ENCODE measurements at places on chromosomes 7 and 10.

DNA sequence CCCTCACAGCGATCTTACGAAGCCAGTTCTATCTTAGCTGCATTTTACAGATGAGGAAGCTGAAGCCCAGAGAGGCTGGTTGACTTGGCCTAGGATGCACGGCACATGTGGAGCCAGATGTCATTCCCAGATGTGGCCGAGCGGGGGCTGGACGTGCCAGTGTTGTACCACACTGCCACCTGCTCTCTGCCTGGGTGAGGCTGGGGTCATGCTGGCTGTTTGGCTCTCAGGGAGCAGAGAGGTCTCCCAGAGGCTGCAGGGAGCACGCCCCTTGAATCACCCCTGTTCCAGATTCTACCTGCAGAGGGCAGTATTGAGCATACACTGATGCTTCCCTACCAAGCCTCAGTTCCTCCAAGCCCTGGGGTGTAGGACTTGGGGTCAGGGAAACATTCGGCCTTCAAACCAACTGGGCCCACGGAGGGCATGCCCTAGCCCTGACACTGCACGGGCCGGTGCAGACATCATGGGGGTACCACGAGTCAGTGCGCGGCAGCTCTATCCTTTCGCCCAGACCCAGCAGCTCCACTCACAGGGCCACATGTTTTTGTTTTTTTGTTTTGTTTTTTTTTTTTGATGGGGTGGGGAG, 3.8 kb upstream of the GTF2IRD1 start:
- DNase-seq, result peak; percentile 83

DNA sequence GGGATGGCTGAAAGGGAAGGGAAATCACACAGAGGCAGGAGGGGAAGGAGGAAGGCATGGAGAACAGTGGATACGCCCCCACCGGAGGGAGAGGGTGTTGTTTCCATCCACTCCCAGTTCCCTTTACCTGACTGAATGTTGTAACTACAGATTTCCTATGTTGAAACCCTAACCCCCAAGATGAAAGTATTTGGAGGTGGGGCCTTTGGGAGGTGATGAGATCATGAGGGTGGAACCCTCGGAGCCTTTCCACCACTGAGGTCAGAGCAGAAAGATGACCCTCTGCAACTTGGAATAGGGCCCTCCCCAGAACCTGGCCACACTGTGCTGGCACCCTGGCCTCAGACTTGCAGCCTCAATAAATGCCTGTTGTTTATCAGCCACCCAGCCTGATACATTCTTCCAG, 48.6 kb upstream of the CNPY1 start:
- no peak for DNase-seq

DNA sequence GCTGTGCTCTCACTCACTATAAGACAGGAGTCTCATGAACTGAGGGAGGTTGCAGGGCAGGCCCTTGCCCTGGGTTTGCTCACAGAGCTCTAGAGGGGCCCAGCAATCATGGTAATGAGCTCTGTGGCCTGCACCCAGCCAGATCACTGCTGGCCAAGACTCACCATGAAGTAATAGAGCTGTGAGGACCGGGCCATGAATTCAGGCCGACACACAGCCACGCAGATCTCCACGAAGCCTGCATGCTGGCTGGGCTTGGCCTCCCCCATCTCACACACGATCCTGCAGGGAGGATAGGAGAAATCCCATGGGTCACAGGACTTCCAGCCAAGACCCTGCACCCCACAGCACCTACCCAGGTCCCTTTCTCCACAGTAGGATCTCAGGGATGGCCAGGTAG, 382.4 kb downstream of the PLXNA4 start:
- no peak for DNase-seq

GRCh38 chr7:81499262-81500116, 270.4 kb downstream of the HGF start:
- DNase-seq, result peak; percentile 94

DNA sequence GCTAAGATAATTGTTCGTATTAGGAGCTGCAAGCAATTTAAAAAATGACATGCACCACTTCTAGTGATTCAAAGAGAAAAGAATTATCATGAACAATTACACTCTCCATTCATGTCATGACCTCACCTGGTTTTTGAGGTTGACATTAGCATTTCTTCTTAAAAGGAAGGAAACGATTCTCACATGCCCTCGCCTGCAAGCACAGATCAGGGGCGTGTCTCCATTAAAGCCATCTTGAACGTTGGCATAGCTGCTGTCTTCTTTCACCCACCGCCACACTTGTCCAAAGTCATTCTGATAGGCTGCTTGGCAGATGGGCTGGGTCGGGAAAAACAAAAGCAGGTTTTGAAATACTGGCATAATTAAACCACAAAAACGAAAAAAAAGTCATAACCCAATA, 19.9 kb downstream of the ANKRD22 start:
- DNase-seq, result no peak

DNA sequence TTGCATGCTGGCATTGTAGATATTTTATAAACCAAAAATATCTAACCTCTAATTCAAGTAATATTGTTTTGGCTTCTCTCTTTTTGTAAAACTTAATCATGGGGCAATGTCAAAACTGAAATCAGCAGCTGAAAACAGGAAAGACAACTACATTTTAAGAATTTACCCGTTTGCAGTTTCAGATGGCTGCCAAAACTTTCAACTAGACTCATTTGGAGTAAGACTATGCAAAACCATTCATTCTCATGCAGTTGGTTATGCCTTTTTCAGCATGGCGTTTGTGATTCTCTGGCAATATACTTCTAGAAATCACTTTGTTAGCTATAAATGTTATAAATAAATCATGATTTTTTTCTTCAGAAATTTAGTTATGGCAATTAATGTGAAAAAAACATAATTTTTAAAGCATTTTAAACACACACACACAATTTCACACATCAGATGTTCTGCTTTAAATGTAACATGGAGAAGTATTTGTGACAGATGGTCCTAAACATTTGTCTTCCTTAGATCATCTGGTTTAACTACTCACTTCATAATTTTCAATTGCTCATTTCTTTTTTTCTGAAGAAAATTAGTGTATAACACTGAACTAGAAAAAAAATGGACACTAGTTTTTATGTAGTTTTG, 116.4 kb downstream of the ITGB8 start:
- DNase-seq, result no peak

DNA sequence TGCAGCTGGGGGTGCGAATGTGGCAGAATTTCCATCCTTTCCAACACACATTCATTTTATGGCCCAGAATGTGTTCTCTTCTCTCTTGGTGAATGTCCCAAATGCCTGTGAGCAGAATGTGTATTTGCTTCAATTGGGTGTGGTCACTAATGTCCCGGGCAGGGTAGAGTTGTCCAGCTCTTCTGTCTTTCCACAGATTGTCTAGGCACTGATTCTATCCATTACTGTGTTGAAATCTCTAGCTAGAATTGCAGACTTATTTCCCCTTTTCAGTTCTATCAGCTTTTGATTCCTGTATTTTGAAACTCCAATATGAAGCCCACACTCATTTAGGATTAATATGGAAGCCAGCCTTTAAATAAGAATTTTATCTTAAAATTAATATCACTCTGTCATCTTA, 14.0 kb upstream of the AKR1E2 start:
- DNase-seq, result no peak

DNA sequence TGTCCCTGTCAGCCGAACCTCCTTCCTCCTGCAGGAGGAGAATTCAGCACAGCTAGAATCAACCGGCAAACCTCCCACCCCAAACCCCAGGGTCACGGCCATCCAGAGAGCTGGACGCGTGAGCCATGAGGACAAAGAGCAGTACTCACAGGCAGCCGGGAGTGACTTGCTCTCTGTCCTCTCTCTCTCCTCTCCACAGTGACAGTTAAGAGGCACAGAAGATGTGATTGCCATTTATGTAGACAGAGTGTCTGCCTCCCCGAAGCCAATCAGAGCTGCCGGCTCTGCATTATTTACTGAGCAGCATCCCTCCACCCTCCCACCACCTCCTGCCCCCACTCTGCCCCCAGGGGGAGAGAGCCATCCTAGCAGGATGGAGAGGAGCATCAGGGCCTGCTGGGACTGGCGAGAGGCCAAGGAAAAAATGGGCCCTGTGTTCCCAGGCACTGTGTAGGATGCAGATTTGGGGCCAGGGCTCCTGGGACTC, 4.3 kb downstream of the DDC start:
- no peak for DNase-seq

GRCh38 chr10:128152741-128153580, 26.7 kb upstream of the MKI67 start:
- no peak for DNase-seq

DNA sequence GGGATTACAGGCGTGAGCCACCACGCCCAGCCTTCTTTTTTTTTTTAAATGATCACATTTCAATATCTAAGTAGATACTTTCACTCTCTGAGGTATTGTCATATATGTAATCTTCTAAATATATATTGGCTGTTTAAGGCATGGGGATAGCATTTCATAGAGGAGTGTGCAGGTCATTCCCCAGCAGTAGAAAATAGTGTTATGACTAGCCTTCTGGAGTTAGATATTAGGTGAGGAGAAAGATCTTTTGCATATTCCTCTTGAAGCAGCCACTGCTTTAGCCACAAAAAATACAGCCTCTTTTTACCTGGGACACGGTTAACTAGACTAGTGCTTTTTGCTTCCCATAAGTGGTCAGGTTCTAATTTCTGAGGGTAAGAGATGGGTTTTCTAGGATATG, 28.9 kb downstream of the ADD3 start:
- DNase-seq, result no peak

GRCh38 chr10:11934262-11934661, 108.3 kb downstream of the UPF2 start:
- DNase-seq, result no peak

DNA sequence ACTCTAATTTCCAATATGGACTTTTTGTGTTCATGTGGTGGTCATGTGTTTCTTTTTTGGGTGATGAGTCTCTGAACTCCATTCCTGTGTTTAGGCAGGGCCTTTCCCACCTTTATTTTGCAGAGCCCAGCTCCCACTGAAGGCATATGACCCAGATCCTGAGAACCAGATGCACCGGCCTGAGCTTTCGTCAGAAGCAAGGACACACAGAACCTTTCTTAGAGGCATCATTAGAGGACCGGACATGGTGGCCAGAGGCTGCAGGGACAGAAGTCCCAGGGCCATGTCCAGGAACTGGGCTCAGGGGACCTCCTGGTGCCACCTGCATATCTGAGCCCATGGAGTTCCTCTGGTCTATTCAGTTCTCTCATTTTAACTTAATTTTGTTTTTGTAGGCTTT, 200.9 kb upstream of the ZNF32 start:
- no peak for DNase-seq

GRCh38 chr7:123916240-123916724, 8.8 kb upstream of the SPAM1 start:
- DNase-seq, result peak; percentile 39

DNA sequence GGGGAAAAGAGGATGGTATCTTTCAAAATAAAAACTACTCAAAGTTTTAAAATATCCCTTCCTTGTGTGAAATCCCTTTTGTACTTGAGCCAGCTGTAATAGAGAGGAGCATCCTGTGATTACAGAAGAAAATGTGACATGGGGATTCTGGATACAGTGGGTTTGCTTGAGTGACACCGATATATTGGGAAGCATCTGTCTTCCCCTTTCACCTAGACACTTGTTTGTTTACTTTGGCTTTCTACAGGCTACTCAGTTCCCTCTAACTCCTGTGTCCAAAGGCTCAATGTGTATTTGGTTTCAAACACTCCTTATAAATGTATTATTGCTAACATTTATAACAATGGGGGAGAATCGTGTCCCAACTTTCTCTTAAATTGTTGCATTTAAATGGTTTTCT, 24.4 kb downstream of the CPED1 start:
- no peak for DNase-seq

DNA sequence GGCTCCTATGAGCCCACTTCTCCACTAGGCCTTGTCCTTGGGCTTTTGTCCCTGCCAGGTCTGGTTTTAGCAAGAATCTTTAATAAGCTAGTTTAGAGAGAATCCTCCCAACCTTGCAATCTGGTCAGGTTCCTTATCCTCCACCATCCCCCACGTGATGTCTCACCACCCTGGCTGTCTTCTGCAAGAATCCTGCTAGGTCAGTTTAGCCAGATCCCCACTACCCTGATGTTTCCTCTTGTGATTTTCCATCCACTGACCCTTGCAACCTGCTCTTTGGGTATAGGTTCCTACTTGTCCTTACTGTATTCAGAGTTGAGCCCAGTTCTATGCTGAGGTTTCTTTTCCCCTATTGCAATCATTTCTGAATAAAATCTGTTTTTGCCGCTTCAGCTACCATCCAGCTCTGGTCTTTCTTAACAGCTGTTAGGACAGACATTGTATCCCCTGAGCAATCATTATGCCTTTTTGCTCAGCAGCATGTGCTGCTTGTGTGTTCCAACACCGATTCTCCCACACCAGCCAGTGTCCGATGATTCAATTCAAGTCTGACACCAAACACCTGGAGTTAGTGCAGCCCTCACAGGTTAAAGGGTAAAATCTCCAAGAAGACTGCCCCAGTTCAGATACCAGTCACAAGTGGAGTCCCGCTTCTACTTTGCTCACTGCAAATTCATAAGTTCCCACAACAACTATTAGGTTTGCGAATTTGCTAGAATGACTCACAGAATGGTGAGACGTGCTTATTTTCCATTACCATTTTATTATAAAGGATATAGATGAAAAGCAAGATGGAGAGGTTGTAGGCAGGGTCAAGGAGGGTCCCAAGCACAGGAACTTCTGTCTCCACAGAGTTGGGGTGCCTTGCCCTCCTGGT, 62.2 kb upstream of the ADCY1 start:
- DNase-seq, result no peak

DNA sequence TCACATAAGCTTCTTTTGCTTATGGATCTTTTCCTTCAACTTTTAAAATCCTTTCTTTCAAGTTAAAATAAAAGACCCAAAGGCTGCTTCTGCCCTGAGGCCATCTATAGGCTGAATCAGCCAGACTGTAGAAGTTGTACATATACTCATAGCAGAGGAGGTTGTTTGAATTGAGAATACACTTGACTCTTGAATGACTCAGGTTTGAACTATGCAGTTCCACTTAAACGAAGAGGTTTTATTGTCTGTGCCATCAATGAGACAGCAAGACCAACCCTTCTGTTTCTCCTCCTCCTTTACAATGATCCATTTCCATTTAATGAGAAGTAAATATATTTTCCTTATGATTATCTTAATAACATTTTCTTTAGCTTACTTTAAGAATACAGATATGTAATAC, 5.8 kb downstream of the ZNF365 start:
- peak; percentile 17 for DNase-seq

DNA sequence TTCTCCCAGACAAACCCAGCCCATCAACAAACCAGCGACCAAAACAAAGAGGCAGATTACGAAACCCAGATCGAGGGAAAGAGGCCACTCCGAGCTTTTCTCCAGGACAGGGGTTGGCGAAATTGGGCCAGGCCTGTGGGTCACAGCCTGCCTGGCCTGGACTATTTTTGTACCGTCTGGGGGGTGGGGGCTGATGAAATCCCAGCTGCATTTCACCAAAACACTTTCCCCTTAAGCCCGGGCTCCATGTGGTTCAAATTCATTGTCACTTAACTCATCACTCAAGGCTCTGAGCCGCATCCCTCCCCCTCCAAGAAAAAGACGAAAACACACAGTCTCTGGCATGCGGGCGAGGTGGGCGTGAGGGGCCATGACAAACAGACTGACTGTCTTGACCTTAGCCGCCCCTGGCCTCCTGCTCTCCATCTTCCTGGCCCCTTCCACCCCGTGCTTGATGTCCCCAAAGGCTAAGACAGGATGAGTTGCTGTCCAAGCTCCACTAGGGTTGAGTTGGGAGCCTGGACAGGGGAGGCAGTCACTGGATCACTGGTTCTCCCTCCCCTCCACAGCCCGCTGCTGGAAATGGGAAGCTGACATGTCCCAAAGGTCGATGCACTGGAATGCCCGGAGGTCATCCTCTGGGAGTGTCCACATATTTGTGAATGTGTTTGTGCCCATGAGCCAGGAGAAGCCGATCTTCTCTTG, 19.2 kb downstream of the TMEM270 start:
- DNase-seq, result no peak
